ENCODE measurements at places on chromosomes 7 and 10. TPM values are rescaled to one million over a fixed set of nuclear protein-coding genes. Genes with fewer than 3 reads are reported as not detected.

NKX6-2 gene
- total RNA-seq, result not detected

DLX6 gene
- not detected for total RNA-seq

CFAP46 gene
- total RNA-seq, result 11.3 TPM

UBE2D4 gene
- 7.0 TPM for total RNA-seq

MSMB gene
- not detected for total RNA-seq

OR2A12 gene
- total RNA-seq, result not detected

FEZF1 gene
- not detected for total RNA-seq

- no peak for DNase-seq
Observed at GRCh38 chr7:110065121-110065520, 1025.8 kb upstream of the LRRN3 start.

- no peak for DNase-seq
Observed at GRCh38 chr7:117041007-117041406, 87.7 kb downstream of the ST7 start.

GRCh38 chr10:109104806-109105205, 818.5 kb downstream of the XPNPEP1 start:
- no peak for DNase-seq

DNA sequence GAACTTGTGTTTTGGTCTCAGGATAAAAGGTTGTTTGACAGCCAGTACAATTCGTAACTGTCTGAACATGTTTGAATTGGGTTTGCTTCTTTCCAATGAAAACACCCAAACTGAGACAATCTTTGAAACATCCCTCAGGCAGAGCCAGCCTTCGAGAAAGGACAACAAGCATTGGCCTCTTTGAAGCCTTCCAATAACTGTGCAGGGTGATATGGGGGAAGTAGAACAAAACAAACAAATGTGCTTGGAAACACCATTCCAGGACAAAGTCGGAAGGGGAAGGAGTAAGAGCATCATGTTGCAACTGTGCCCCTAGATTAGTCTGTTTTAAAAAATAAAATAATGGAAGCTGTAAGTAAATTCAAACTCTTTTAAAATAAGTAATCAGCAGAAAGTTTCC, 39.5 kb downstream of the IL2RA start:
- DNase-seq, result no peak

DNA sequence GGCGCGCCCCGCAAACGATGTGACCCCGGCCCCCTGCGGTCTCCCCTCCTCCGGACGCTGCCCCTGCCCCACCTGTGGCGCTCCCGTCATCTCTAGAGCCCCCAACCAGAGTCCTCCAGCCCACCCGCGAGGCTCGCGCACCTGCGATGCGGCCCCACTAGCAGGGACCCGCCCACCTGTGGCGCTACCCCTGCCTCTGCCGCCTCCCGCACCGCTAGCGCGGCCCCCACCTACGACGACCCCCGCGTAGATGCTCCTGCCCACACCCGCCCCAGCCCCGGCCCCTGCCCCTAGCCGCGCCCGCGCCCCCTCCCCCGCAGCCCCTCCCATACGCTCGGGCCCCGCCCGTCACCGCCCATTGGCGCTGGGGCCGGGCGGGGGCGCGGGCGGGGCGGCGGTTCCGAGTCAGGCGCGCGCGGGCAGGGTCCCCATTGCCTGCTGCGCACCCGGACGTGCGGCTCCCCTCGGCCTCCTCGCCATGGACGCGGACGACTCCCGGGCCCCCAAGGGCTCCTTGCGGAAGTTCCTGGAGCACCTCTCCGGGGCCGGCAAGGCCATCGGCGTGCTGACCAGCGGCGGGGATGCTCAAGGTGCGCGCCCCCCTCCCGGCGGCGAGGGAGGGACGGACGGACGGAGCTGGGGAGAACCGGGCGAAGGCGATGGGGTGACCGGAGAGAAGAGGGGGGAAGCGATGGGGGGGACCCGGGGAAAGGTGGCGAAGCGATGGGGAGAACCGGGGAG, at the start of gene PFKP:
PFKP (plus strand) TSS at position 431 of the 741 bp plus-strand sequence; CDS start at position 479, 48 bp downstream.
- DNase-seq, result no peak

- DNase-seq, result no peak
Observed at GRCh38 chr10:100886963-100887362, 25.8 kb upstream of the SLF2 start.

GRCh38 chr7:10939237-10939910, 34.3 kb upstream of the PHF14 start:
- DNase-seq, result peak; percentile 14

- peak; percentile 97 for DNase-seq
Observed at GRCh38 chr10:122953902-122954730, at the start of gene C10orf88. C10orf88 (minus strand) TSS chr10:122954227; CDS start chr10:122954178, 49 bp downstream.

DNA sequence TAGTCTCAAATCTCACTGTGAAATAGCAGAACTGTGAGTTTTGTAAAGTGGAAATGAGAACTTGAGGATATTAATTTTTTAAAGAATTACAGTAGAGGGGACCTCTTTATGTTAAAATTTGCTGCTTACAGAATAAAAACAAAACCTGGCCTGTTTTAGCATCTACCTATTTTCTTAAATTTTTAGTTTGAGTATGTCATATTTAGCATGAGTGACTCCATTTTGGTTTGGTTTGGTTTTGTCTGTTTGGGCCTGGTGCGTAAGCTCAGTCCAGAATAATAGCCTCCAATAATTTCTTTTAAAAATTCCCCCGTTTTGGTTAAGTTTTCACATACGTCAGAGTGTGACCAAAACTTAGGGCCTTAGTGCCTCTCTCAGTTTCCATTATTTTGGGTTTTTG, 152.0 kb upstream of the ZNF92 start:
- no peak for DNase-seq

DNA sequence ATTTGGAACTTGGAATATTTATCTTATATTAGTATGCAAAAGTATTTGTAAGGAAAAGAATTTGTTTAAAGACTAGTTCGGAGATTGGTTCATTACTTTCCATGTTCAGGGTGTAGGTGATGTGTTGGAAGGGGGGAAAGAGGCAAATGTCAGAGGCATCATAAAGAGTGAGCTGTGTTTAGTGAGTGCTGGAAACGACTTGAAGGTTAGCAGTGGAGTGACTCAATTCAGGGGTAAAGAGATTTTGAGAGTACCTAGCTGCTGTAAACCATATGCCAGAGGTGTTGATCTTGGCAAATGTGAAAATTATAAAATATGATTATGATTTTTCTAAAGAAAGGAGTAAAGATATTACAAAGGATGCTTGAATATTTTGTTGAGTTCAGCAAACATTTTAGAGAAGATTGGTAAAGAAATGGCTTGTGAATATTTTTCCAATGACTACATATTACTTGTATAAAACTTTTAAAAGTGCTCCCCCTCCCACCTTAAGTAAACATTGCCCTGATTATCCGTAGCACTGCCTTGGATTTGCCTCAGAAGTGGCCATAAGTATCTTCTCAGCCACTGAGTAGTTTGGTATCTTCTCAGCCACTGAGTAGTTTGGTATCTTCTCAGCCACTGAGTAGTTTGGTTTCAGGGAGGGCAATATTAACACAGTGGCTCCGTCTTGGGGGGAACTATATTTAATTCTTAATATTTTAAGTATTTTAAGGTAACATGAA, 51.5 kb downstream of the ZNRF2 start:
- DNase-seq, result no peak

- no peak for DNase-seq
Observed at GRCh38 chr7:85749696-85750453, 563.0 kb upstream of the SEMA3D start.

DNA sequence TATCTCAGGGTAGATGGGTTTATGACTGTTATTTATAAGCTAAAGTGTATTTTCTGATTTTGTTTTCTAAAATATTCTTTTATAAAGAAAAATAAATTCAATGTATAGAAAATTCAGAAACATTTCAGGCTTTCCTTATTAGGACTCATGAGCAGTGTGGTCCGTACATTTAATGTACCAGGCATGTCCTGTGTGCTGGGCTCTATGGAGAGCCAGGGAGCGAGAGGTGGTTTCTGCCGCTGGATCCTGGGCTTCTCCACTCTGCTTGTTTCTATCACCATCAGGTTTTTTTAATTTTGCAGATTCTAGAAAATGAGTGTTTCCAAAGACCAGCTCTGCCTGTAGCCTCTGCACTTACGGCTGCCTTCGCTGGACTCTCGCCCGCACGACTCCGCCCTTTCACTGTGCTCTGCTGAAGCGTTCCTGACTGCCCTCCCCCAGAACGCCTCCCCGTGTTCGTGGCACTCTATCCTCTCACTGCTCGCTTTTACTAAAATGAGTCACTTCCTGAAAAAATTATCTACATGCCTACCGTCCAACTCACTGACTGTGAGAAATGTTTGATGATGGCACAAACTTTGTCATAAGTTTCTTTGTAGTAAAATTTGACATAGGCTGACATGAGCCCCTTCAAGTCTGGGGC, 188.5 kb downstream of the ZMYND11 start:
- DNase-seq, result no peak

- no peak for DNase-seq
Observed at GRCh38 chr7:94335586-94335985, 59.1 kb upstream of the COL1A2 start.

DNA sequence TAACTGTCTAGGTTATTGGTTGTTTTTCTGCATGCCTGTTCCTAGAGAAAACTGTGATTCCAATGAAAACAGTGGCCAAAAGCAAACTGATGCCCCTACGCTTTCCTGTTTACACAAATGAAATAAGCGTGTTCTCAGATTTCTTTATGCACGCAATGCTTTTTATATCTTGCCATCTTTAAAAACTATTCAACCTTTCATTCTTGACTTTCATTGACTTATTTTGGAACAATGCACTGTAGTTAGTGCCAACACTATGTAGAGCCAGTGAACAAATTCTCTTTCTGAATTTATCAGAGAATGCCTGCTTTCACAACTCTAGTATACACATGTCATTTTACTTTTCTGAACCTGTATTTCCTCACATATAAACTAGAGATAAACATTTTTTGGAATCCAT, 86.6 kb downstream of the CABCOCO1 start:
- DNase-seq, result no peak

GRCh38 chr7:41316410-41316809, 386.5 kb downstream of the INHBA start:
- DNase-seq, result no peak
